Cerebellar nuclear complex (tissue), 1 donor: ENCODE measurements at places on chromosomes 16 and 17.

GRCh38 chr16:86031141-86031678, 132.2 kb downstream of the IRF8 start:
- DNase-seq, result no peak

GRCh38 chr17:77736199-77736585, 222.3 kb upstream of the TNRC6C start:
- peak; percentile 38 for DNase-seq

- no peak for DNase-seq
These were observed 19.0 kb downstream of the TRPV1 start for GRCh38 chr17:3590231-3590630.

GRCh38 chr17:78496311-78496710, 80.9 kb downstream of the DNAH17 start:
- no peak for DNase-seq

- no peak for DNase-seq
These were observed 42.1 kb upstream of the GPRC5B start for GRCh38 chr16:19926449-19927390.

GRCh38 chr17:14756479-14756878, 455.6 kb downstream of the HS3ST3B1 start:
- no peak for DNase-seq

GRCh38 chr16:31186176-31186575, 6.2 kb downstream of the FUS start:
- DNase-seq, result no peak

GRCh38 chr16:66425651-66426050, 1.4 kb upstream of the BEAN1 start:
- DNase-seq, result no peak

GRCh38 chr17:50079334-50080095, 15.6 kb upstream of the PDK2 start:
- DNase-seq, result no peak

- no peak for DNase-seq
These were observed at the start of gene NFAT5 for GRCh38 chr16:69565671-69566239. TSS of gene NFAT5 (plus strand) at chr16:69565966. CDS start at chr16:69566302, 336 bp downstream.

DNA sequence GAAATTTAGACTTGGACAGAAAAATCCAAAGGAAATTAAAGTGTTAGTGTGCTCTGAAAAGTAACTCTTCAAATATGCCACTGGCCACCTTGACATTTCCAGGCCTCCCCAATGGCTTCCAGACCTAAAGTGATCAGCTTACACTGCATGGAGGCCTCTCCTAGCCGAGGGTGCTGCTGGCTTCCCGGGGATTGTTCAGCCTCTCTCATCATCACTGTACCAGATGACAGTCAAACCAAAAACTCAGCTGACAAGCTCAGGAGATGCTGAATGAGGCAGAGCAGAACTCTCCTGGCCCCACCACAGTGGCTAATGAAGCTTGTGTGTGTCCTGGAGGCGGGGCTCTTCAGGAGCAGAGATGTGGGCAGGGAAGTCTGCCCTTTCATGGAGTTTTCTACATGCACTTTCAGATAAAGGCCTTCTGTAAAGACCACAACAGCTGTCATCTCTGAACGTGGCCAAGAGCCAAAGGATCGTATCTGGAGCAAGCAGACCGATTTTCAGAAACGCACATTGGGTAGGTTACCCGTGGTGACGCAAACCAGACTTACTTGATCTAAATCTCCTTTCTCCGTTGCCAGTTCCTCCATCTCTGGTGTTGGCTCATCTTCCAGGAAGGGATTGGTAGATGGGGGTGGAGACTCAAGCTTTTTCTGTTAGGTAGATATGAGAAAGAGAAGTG, 113.3 kb downstream of the VPS53 start:
- DNase-seq, result no peak

- no peak for DNase-seq
These were observed 178.0 kb downstream of the RPTOR start for GRCh38 chr17:80722661-80723060.

- DNase-seq, result no peak
These were observed 21.2 kb downstream of the SMG6 start for GRCh38 chr17:2282297-2282873.

- DNase-seq, result no peak
These were observed 66.5 kb upstream of the LGALS9 start for GRCh38 chr17:27564463-27564862.

DNA sequence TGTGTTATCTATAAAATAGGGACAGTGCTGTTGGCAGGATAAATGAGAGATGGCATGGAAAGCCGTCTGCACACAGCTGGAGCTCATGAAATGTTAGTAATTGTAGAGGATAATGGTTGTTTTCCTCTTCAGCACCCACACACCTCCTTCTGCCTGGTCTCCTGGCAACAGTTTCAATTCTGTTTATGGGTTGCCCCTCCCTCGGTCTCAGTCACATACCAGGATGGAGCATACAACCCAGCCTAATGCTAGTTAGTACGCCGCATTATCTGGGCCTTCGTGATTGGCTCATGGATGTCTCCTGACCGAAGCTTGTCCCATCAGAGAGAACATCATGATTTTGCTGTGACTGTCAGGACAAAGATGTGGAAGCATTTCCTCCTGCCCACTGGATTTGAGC, 126.2 kb upstream of the WSCD1 start:
- DNase-seq, result no peak

- DNase-seq, result peak; percentile 55
These were observed at the start of gene MINK1 for GRCh38 chr17:4833178-4833940. TSS of gene MINK1 (plus strand) at chr17:4833340. CDS start at chr17:4833584, 244 bp downstream.

GRCh38 chr17:27430882-27431491, 25.3 kb upstream of the KSR1 start:
- no peak for DNase-seq

GRCh38 chr17:76481071-76481655, 13.8 kb downstream of the AANAT start:
- DNase-seq, result no peak

DNA sequence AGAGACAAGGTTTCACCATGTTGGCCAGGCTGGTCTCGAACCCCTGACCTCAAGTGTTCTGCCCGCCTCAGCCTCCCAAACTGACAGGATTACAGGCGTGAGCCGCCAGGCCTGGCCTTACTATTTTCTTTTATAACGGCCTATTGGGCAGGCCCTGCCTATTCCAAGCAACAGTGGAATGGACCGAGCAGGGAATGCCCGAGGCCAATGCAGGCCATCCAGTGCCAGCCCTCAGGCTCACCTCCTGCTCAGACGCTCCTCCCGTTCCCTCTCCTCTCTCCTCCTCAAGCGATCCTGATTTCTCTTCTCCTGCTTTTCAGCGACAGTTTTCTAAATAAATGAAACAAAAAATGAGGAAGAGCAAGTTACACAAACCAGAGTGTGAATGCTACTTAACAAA, 12.4 kb downstream of the HBQ1 start:
- no peak for DNase-seq

DNA sequence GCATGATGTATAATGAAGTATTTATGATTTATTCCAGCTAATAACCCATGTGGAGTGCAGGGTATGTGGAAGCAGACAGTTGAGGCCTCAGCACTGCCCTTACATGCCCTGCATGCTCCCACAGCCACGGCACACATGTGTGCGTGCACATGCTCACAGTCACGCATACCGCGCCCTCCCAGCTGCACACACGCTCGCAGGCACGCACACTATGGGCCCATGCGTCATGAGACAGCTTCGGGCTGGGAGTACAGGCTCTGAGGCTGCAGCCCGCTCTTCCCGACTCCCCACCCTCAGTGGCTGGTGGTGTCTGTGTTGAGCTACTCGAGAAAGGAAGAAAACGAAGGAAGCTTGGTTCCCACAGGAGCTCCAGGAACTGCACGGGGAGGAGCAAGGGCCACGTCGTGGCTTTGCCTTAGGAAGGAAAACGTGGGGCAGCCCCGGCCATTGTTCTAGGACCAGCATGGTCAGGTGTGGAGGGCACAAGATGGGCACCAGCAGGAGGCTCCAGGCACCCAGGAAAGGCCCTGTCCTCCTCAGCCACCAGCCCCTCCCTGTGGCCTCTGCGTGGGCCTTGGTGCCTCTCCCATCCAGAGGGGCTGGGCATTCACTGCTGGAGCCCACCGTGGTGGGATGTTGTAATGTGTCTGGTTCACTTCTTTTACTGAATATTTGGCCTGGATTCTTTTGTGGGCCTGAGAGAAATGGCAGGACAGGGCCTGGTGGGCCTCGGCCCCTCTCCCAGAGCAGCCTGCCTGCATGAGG, 27.5 kb upstream of the CDH15 start:
- no peak for DNase-seq

- DNase-seq, result no peak
These were observed 168.2 kb downstream of the VPS53 start for GRCh38 chr17:546456-546855.

- DNase-seq, result no peak
These were observed 76.2 kb upstream of the KSR1 start for GRCh38 chr17:27379888-27380533.

DNA sequence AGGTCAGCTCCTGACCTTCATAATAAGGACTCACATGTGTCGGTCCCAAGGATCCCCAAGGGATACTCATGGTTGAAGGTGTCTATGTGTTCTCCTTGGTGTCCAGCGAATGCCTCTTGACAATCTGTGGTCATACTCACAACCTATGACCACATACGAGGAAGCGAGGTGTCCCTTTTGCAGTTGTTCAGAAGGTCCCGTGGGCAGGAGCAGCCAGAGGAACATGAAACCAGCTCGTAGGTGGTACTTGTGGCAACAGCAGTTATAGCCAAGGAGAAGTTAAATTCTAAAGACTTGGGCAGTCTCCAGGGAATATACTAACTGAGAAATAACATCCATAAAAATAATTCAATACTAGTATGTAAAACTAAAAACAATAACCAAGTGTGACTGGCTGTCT, 685.3 kb downstream of the WWOX start:
- DNase-seq, result no peak

GRCh38 chr16:67801883-67802282, 4.5 kb downstream of the RANBP10 start:
- DNase-seq, result no peak

DNA sequence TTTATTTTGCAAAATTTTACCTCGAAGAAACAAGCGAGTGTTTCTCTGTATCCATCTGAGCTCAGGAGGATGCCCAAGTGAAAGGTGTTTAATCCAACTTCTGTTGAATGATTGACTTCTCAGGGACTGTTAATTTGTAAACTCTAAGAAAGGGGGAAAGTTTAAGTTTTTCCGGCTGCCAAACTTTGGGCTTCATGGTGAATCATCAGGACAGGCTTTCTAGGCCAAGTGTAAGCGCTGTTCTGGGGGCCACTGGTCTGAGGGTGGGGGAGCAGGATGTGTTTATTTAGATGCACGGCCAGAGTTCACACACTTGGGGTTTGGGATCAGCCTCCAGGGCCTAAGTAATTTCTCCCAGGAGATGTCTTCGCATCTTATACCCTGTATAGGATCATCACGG, 110.4 kb downstream of the PITPNC1 start:
- DNase-seq, result no peak

GRCh38 chr17:2957631-2958286, 105.6 kb downstream of the OR1D5 start:
- no peak for DNase-seq

GRCh38 chr16:3601614-3602319, 9.6 kb downstream of the SLX4 start:
- DNase-seq, result no peak

GRCh38 chr17:79024901-79025737, 1.1 kb downstream of the C1QTNF1 start:
- DNase-seq, result no peak

GRCh38 chr17:4982305-4982704, 5.2 kb downstream of the CAMTA2 start:
- no peak for DNase-seq

- DNase-seq, result no peak
These were observed 43.4 kb upstream of the SLC38A10 start for GRCh38 chr17:81338274-81339190.

- no peak for DNase-seq
These were observed 80.0 kb downstream of the LMF1 start for GRCh38 chr16:890716-891352.

DNA sequence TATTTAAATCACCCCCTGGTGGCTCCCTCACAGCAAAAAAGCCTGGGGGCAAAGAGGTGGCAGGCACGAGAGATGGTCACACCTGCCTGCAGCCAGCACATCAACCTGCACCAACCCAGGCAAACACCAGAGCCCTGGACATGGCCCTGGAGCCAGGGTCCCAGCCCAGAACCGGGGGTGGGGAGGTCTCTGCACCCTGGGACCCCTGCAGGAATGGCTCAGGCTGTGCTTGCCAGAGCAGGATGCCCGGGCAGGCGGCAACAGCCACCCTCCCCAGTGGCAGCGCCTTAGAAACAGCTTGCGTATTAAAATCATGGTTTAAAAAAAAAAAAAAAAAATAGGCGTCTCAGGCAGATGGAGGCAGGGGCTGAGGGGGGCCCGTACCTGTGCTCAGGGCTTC, 16.2 kb downstream of the MYBBP1A start:
- no peak for DNase-seq

DNA sequence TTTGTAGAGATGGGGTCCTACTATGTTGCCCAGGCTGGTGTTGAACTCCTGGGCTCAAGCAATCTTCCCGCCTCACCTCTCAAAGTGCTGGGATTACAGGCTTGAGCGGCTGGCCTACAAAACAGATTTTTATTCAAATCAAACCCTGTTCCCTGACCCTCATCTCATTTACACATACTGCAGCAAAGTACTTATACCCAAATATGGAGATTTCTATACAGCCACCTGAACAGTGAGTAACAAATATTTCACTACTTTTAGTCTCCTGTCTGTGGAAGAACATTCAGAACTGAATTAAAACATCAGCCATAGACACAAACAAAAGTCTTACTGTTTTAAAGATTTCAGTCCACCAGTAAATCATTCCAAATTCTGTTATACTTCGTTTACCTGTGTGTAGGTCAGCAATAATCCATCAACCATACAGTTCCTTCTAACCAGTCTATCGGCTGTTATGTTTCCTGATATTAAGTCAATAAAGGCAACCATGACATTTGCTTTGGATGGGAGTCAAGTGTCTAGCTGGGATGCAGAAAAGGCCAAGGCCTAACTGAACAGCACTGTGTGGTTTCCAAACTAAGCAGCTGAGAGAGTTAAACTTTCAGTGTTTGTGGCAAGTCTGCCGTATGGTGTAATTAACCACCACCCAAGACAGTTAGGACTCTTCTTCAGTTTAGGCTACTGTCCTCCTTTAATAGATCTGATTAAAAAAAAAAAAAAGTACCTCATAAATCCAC, 22.3 kb downstream of the ERN1 start:
- no peak for DNase-seq

GRCh38 chr16:58551496-58551895, 36.2 kb downstream of the SETD6 start:
- no peak for DNase-seq

DNA sequence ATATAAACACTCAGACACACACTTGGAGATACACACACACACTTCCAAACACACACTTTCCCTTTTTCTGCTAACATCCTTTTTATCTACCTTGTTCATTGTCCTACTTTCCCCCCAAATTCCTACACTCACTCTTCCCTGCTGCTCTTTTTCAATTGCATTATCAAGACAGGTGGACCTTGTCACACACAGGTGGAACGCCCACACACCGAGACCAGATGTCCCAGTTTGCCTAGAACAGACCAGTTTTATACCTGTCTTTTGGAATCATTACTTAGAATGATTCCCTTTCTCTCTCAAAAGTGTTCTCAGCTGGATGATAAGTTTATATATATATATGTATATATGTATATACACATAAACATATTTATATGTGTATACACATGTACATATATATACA, 50.7 kb upstream of the ARHGAP44 start:
- no peak for DNase-seq

GRCh38 chr16:70687102-70687511, 1.3 kb upstream of the MTSS2 start:
- DNase-seq, result no peak

GRCh38 chr16:86089991-86090390, 191.0 kb downstream of the IRF8 start:
- no peak for DNase-seq

GRCh38 chr16:46715769-46716305, 26.4 kb downstream of the ORC6 start:
- no peak for DNase-seq
